ENCODE measurements at places on chromosomes 4 and X.

- DNase-seq = no peak
Observed at GRCh38 chr4:47746122-47746521, 91.7 kb downstream of the CORIN start.

DNA sequence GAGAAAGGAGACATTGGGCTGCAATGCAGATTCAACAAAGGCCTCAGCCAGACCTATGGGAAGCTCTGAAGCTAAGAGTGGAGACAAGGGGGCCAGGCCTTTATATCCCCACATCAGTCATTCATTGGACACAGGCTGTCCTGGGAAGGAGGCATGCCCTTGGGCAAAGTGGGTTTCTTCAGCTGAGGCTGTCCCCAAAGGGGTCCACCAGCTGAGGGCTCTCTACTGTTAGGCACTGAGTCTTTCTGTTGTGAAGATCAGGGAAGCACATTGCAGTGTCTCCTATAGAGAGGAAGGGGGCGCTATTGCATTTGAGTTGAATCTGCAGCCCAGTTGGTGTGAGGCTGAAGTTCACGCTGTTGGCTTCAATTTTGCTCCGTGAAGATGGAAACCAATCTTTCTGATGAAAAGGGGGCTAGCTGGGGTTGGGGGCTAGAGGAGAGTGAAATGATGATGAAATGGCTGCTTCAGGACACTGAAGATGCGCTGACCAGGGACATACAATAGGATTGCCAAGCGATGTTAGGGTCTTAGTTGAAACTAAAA is 48.0 kb downstream of the SLC25A5 start:
- DNase-seq = no peak

GRCh38 chrX:133364865-133365264 is 50.4 kb downstream of the GPC4 start:
- DNase-seq = no peak

DNA sequence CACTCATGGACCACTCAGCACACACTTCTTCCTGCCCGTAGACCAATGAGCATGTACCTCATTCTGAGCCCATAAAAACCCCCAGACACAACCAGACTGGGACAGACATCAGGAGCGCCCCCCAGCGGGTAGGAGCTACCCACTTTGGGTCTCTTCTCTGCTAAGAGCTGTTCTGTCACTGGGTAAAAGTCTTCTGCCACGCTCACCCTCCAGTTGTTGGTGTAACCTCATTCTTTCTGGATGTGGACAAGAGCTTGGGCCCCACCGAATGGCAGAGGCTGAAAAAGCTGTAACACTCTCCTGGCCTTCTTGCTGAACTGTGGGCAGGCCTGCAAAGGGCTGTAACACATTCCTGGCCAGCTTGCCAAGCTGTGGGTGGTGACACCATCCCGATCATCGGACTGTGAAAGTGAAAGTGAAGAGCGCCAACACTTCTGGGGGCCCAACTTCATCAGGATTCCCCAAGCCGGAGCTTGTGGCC is 137.6 kb downstream of the TECRL start:
- DNase-seq = no peak

DNA sequence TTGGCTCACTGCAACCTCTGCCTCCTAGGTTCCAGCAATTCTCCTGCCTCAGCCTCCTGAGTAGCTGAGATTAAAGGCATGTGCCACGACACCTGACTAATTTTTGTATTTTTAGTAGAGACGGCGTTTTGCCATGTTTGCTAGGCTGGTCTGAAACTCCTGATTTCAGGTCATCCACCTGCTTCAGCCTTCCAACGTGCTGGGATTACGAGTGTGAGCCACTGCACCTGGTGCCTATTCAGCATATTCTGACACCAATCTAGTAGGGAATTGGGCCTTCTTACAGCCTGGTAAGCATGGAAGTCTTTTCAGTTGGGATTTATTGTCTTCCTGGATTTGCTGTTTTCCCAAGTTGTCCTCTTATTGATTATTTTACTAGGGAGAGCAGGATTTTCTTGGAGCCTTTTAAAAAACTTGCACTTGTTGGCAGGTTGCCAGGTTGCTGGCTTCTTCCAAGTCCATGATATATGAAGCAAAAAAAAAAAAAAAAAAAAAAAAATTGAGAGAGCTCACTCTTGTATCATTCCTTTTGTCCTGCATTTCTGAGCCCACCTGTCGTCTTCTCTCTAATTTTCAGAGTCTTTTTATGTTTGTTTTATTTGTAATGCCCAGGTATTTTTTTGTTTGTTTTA is 43.7 kb downstream of the TMPRSS11E start:
- no peak for DNase-seq

GRCh38 chrX:47643926-47644325 is 6.4 kb downstream of the ELK1 start:
- DNase-seq = no peak

DNA sequence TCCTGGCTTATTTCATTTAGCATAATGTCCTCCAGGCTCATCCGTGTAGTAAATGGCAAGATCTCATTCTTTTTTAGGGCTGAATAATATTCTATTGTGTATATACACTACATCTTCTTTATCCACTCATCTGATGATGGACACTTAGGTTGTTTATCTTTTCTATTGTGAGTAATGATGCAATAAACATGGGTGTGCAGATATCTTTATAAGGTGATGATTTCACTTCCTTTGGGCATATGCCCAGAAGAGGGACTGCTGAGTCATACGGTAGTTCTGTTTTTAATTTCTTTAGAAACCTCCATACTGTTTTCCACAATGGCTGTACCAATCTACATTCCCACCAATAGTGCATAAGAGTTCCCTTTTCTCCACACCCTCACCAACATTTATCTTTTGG is 317.6 kb upstream of the CNKSR2 start:
- no peak for DNase-seq

- DNase-seq = no peak
Observed at GRCh38 chr4:41572956-41573355, 35.0 kb downstream of the LIMCH1 start.

DNA sequence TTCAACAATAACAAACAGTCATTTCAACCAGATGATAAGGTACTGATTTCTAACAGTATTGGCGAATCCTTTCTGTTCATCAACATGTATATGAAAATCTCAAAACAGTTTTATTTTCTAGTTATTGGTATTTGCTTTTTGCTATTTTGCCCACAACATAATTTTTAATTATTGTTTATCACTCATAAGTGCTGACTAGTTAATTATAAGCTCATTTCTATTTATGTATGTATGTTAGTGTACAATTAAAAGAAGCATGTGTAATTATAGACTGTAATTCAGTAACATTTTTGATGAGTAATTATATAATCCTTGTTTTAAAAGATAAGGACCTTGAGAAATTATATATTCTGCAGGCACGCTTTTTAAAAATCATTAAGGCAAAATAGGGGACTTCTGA is 67.2 kb upstream of the NPNT start:
- no peak for DNase-seq

DNA sequence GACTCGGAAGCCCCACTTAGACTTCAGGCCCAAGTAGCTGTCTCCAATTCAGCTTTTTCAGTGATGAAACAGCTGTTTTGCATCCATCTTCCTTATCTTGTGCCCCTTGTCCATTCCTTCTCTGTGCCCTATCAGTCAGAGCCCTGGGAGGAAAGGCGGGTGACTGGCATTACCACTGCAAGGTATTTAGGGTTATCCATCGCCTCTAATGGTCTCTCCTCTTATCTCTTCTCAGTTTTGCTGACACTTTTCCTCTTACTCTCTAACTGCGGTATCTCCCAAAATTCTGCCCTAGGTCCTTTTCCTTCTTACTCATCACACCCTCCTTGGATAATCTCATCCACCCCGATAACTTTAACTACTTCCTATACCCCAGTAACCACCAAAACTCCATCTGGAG is 13.7 kb downstream of the GAB3 start:
- DNase-seq = no peak

DNA sequence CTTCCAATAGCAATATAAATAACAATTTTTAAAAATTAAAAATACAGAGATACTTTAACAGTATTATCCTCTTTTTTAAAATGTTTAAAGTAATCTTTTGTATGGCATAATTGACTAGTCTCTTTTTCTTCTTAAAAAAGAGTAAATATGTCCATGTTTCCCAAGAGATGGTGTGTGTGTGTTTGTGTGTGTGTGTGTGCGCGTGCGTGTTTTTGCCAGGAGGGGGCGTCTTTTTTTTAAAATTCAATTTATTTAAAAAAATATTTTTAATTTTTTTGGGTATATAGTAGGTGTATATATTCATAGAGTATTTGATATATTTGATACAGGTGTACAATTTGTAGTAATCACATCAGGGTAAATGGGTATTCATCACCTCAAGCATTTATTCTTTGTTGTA is 1073.7 kb downstream of the PCDH7 start:
- DNase-seq = no peak

GRCh38 chr4:36230534-36230933 is 13.8 kb downstream of the ARAP2 start:
- no peak for DNase-seq

DNA sequence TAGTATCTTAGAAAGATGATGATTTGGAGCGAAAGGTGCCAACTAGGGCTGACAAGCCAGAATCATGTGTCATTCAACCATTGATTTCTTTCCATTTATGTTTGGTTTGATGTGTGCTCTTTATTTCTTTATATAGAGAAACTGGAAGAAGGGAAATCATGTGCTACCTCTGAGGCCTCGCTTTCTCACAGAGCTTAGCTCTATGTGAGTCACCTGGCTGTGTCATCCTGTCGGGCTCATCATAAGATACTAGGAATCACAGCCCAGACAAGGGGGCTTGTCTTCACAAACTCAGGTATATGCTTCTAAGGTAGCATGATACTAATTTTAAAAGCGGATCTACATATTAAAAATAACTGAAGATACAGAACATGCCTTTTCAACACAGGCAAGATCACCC is 81.7 kb upstream of the GPM6B start:
- no peak for DNase-seq

DNA sequence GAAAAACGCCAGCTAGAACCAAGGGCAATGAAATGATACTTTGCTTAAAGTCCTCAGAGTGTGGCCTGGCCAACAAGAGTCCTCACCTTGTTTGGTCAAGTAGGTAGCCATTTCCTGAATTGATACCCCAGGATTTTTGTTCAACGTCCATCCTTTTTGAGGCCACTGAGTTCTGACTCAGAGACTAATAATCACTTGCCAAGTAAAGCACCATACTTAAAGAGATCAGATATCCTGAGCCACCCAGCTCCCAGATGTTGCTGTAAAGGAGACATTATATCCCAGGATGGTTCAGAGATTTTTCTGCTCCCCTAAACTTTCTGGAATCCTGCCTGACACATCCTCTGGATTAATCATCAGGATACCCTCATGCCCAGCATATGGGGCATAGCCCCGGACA is 190.9 kb downstream of the RAP1GDS1 start:
- DNase-seq = no peak

- no peak for DNase-seq
Observed at GRCh38 chrX:73855546-73855945, 292.5 kb downstream of the CHIC1 start.

GRCh38 chrX:94662689-94663088 is 988.7 kb downstream of the FAM133A start:
- DNase-seq = no peak

- DNase-seq = no peak
Observed at GRCh38 chrX:19549838-19550237, 34.5 kb upstream of the MAP3K15 start.

DNA sequence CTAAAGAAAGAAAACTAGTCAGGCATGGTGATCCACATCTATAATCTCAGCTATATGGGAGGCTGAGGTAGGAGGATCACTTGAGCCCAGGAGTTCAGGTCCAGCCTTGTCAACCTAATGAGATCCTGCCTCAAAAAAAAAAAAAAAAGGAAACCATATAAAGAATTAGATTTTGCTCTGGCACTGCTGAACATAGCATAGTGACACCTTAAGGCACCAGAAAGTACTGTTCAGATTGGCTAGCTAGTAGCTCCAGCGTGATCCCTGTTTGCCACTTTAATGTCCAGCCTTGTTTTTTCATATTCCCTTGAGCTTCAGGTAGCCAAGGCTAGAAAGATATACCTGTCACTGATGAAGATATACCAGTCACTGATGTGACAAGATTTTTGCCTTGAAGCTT is 34.1 kb downstream of the EXOC1 start:
- DNase-seq = no peak

GRCh38 chr4:176879380-176880116 is 86.8 kb upstream of the VEGFC start:
- DNase-seq = no peak

- DNase-seq = no peak
Observed at GRCh38 chrX:127571834-127572233, 480.4 kb downstream of the ACTRT1 start.

GRCh38 chrX:107683124-107683895 is 55.0 kb downstream of the PRPS1 start:
- DNase-seq = no peak

DNA sequence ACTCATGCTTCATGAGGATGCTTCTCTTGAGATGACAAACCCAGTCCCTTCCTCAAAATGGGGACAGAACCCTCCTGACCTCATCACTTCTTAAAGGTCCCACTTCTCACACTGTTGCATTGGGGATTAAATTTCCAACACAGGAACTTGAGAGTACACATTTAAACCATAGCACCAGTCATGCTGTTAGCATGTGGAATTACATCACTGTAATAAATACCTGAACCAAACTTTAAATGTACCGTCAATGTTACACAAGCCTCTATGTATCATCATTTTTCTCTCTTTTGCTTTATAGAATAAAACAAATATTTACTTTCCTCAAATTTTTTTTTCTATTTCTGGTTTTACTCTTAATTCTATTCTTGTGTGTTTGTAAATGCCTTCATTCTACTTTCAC is 448.2 kb downstream of the CCSER1 start:
- DNase-seq = no peak

DNA sequence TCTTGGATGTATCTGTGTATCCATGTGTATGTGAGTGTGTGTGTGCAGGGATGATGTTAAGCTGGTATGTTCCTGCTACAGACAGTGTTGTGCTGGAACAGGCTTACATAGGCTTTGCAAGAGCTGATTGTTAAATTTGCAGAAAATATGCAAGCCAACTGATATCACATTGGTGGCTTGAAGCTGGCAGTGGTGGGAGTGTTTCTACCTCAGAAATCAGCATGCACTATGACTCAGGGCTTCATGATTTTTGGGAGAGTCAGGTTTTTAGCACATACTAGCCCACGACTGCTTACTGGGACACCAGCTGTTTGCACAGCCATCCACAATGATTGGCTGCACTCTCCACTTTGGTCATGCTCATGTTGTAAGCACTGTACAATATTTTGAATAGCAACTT is 261.8 kb downstream of the DHX15 start:
- no peak for DNase-seq

GRCh38 chr4:57287687-57288604 is 177.8 kb upstream of the IGFBP7 start:
- DNase-seq = no peak

DNA sequence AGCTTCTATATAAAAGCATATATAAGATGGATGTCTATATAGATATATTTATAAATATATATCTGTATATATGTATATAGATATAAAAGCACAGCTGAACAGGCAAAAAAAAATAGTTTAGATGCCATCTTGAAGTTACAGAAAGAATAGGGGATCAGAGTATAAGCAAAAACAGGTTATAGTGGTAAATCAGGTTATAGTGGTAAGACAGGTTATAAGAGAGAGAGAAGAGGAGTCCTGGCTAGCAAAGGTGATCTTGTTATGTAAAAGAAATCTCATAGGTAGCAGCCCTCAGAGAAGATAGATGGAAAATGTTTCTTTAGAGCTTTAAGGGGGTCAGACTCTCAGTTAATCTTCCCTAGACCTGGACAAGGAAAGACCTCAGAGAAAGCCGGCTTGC is 1263.1 kb downstream of the PCDH7 start:
- DNase-seq = no peak
